ENCODE measurements at places on chromosomes 12 and 14.

- DNase-seq, result no peak
Observed at GRCh38 chr12:90977224-90977623, 22.2 kb upstream of the CCER1 start.

GRCh38 chr12:79776111-79776510 is 85.3 kb upstream of the PAWR start:
- DNase-seq, result no peak

- DNase-seq, result peak; percentile 80
Observed at GRCh38 chr12:56157201-56158028, 744 bp upstream of the MYL6 start.

DNA sequence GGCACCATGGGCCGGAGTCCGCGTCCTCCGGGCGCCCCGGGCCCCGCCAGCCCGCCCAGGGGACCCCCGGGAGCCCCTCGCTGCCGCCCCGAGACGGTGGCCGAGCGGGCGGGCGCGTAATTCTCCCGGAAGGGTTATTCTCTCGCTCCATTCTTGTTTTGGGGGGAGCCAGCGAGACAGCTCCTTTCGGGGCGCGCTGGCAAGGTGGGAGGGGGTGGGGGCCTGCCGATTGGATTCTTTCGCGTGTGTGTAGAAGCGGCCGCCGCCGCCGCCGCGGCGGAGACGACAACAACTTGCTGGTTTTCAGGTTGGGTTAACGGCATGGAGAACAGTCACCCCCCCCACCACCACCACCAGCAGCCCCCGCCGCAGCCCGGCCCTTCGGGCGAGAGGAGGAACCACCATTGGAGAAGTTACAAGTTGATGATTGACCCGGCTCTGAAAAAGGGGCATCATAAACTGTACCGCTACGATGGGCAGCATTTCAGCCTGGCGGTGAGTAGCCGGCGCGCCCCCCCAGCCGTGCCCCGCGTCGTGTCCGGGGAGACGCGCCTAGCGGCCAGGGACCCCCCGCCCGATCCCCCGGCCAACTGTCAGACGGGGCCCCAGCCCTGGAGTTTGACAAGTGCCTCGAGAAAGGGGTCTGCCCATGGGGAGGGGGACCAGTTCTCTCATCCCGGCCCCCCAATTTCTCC is 755 bp downstream of the SETD1B start:
- DNase-seq, result peak; percentile 76
